ENCODE measurements at places on chromosomes 11 and 22.
A peak's percentile ranks its signal among the peaks of the same experiment; 100 is the strongest.

DNA sequence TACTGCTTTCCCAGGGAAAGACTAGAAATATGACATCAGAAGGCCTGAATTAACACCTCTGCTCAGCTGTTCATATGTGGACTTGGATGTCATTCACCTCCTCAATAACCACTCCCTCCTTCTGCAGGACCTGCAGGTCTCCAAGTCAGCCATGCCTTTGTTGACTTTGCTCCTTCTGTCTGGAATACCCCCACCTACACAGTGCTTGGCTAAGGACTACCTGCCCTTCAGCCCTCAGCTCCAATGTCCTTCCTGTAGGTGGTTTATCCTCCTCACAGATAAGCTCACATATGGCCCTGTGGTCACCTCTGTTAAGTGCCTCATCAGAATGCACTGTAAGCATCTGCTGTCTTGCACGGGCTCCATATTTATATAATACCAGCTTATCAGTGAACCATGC is 26.4 kb upstream of the FAT3 start:
- no peak for DNase-seq

DNA sequence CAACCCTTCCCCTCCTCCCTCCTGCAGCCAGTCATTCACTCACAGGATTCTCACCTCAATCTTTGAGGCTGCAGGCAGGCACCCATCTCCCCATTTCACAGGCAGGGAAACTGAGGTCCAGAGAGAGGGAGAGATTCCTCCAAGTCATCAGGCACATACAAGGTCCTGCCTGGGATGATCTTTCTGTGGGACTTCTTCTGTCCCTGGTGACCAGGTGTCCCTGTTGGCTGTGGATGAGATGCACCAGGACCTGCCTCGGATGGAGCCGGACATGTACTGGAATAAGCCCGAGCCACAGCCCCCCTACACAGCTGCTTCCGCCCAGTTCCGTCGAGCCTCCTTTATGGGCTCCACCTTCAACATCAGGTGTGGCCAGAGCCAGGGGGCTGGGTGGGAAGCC is 7.8 kb downstream of the FTH1 start:
- no peak for DNase-seq

DNA sequence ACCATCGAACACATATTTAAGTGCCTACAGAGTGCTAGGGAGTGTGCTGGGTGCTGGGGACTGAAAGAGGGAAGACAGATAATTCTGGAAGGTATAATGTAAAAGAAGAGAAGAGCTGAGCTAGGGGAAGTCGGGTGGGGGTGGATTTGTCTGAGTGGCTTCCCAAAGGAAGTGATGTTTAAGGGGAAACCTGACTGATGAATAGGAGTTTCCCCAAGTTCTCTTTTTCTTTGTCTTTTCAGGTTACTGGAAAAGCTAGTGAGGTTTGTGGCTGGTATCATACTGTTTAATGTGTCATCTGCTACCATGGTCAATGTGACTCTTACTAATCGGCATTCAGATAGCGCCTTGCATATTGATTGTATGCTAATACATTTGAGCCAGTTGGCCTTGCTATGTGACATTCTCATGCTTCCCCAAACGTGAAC is 151.6 kb upstream of the MTMR2 start:
- DNase-seq = peak; percentile 20

- DNase-seq = no peak
These were observed 30.6 kb downstream of the RSF1 start for GRCh38 chr11:77789731-77790476.

DNA sequence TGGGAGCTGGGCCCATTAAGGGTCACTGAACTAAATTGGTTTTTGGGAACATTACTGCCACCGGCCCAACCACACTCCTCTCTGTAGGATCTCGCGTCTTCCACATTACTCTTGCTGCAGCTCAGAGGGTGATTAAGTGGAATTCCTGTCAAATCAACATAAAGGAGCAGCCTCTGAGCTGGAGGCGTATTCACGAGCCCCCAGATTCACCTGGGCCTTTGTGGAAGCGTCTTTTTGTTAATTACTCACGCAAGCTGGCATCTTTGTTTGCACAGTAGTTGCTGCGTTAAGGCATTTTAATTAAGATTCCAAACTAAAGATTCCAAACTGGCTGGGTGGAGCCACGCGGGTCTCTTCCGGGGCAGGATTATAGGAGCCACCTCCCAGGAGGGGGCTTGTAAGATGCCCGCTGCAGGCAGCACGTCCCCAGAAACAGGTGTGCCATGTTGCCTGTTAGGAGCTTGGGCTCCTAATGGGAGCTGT is 21.5 kb upstream of the RFPL3 start:
- DNase-seq = no peak

DNA sequence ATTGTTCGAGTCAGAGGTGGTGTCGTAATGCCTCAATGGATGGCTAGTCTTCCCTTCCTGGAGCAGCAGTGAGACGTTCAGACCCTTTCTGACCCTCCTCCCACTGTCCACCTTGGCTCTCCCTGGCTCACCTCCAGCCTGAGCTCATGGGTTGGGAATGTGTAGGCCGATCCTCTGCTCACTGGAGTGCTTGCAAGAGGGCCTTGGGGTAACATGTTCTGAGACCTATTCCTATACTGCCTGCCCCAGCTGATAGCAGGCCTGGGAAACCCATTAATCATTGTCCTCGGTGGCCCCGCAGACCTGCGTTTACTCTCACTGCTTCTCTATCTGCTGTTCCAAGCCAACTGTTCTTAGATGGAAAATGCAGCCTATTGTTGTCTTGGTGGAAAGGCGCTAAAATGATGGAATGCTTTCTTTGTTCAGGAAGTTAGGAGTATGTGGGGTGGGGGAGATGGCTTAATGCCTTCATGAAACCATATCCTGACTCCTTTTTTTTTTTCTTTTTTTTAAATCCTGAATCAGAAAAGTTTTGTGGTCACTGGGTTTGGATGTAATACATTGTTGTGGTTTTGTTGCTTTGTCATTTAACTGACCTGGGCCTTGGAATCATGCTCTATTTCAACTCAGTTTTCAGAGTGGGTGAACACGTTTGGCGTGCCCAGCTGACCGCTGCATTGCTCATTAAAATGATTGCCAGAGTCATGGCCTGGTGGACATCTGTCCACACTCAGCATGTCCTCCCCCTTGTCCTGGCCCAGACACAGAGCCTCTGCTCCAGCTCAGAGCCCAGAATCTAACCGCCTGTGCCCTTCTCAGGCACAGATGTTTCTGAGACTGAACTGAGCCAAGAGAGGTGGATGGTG is 72.5 kb downstream of the MICAL2 start:
- no peak for DNase-seq

- DNase-seq = no peak
These were observed 133.2 kb downstream of the ADAMTS15 start for GRCh38 chr11:130581646-130582045.

DNA sequence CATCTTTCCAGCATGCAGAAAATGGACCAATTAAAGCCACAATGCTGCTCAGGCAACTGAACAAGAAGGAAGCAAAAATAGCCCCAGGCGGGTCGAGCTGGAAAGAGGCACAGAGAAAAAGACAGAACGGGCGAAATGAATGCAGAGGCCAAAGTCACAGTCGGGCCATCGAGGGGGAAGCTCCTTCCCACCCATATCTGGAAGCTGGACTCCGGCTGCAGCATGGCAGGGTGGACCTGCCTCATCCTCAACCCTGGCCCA is 58.6 kb upstream of the PRDM11 start:
- DNase-seq = no peak

DNA sequence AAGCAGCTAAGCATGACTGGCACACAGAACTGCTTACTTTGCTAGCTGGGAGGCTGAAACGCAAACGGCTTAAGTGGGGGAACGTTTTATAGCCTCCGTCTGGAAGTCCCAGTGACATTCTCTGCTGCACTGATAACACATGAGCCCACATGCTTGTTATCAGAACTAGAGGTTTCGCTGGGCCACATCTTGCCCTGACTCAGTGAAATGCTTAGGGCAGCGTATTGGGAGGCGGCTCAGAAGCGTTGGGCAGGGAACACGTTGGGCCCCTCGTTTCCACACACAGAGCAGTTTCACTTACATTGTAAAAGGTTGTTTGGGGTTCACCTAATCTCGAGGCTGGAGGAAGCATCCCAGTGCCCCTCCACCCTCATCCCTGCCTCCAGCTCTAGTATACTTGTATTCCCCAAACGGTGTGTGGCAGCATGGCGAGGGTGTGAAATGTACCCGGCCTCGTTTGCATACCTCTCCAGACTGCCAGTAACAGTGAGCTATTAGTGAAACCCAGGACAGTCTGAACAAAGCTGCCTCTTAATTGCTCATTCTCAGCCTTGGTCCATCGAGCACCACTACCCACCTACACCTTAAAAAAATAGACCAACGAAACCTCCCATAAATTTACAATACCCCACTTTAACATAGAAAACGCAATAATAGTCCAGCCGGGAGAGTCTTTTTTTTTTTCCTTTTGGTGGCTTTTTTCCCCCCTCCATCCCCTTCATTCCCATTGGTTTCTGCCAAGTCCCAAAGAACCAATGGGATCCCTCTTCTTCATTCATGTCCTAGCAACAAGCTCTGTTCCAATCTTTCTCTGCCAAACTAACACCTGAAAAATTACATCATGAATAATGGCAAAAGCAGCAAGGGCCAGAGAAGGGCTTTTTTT is 218.8 kb upstream of the SORL1-AS1 start:
- no peak for DNase-seq

GRCh38 chr22:47571616-47572015 is 809.2 kb downstream of the TBC1D22A start:
- no peak for DNase-seq

DNA sequence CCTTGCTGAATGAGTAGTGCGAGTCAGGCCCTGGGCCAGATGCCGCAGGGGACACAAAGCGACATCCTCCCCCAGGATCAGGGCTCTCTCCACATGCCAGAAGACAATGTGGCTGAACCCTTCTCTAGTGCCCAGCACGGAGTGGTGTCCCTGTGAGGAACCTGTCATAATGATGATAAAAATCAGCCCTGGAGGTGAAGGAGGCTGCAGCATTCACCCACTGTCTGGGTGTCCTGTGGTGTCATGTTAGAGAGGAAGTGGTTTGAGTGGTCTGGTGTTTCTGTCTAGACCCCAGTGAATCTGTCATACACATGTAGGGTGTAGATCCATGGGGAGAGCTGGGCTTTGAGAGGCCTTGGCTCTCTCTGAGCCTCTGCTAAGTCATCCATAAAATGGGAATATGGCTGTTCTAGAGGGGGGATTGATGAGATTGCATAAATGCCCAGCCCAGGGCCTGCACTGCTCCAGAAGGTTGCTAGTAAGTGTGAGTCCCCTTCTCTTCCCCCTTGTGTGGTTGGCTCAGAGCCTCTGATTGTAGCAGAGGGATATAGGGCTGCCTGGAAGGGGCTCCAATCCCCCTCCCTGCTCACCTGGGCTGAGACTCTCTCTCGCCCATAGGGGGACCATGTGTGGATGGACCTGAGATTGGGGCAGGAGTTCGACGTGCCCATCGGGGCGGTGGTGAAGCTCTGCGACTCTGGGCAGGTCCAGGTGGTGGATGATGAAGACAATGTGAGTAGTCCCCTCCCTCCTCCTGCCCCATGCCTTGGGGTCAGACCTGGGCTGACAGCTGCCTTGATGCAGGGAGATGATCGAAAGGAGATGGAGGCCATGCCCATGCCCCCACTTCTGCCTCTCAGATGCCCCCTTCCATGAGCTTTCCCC is 14.3 kb downstream of the MYO7A start:
- DNase-seq = no peak

Data from stimulated activated CD4-positive, alpha-beta T cell treated with anti-CD3 and anti-CD28 coated beads, Interleukin-4, amount 100 ng/mL, for 1 hour (primary cell).